Activated CD4-positive, alpha-beta T cell treated with anti-CD3 and anti-CD28 coated beads, Interleukin-2, Interleukin-4, amounts not matched to agents 100 ng/mL and 50 ng/mL, durations not matched to agents 16 hours and 8 hours (primary cell): ENCODE measurements at places on chromosomes 13 and 19.

- DNase-seq: no peak
Measured at GRCh38 chr13:58542530-58542929, 911.0 kb downstream of the PCDH17 start.

GRCh38 chr19:7658219-7658686, 10.6 kb upstream of the RETN start:
- peak; percentile 66 for DNase-seq

GRCh38 chr13:110726726-110727125, 13.2 kb downstream of the ING1 start:
- peak; percentile 85 for DNase-seq

DNA sequence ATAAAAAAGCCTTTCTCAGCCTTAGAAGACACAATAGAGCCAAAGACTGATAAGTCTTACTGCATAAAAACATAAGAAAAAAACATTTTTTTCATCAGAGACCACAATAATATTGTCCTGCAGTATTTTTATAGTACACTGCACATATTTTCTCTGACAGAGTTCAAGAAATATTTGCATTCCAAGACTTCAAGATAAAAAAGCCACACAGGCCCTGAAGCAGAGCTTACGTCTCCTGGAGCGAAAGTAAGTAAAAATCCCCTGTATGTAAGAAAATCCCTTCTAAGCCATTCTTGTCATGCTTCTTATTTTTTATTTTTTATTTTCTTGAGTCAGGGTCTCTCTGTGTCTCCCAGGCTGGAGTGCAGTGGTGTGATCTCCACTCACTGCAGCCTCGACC, 755.9 kb downstream of the LIG4 start:
- no peak for DNase-seq

DNA sequence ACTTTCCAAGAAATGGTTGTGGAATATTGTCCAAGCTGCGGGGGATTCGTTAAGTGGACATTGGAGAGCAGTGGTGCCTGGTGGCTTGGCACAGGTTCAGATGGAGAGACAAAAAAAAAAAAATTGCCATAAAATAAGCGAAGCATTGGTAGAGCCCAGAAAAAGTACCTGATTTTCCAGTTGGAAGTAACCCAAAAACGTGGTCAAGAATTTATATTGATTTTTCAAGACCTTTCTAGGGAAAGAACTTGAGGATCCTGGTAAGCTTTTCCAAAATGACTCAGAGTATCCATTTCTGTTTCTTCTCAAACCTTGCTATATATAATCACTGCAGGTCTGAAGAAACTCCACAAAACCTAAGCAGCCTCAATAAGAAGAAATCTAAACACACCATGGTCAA, 94.6 kb downstream of the ING1 start:
- DNase-seq: no peak

DNA sequence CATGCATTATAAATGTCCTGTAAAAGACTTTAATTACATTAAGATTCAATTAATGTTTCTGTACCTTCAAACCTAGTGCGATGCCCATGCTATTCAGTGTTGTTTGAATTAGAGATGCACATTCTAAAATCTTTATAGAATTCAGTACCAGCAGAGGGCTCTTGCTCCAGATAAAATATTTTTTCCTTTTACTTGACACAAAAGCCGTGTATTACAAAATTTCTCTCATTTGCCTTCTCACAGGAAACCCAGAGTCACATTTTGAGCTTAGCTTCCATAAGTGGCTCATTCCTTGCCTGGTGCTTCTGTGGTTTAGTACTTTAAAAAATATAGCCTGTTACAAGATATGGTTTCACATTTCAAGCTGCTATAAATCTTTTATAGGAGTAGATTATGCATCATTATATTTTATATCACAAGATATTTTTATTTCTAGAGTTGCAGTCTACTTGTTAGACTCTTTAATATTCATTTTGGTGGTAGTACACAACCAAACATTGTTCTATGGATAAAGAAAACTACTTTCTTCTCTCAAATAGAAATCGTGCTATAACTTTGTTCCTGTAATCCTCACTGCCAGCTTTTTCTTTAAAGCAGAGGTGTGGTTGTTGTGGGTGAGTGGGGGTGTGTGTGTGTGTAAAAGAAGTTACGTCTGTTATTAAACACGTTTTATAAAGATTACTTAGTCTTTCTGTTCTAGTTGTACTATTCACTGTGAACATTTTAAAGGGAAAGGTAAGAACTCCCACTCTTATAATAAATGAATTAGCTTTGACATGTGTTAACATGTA, 101.4 kb downstream of the RNF17 start:
- no peak for DNase-seq

GRCh38 chr19:31676271-31677004, 327.2 kb upstream of the TSHZ3 start:
- peak; percentile 3 for DNase-seq

- DNase-seq: no peak
Measured at GRCh38 chr13:59643906-59644626, 519.7 kb downstream of the DIAPH3 start.

DNA sequence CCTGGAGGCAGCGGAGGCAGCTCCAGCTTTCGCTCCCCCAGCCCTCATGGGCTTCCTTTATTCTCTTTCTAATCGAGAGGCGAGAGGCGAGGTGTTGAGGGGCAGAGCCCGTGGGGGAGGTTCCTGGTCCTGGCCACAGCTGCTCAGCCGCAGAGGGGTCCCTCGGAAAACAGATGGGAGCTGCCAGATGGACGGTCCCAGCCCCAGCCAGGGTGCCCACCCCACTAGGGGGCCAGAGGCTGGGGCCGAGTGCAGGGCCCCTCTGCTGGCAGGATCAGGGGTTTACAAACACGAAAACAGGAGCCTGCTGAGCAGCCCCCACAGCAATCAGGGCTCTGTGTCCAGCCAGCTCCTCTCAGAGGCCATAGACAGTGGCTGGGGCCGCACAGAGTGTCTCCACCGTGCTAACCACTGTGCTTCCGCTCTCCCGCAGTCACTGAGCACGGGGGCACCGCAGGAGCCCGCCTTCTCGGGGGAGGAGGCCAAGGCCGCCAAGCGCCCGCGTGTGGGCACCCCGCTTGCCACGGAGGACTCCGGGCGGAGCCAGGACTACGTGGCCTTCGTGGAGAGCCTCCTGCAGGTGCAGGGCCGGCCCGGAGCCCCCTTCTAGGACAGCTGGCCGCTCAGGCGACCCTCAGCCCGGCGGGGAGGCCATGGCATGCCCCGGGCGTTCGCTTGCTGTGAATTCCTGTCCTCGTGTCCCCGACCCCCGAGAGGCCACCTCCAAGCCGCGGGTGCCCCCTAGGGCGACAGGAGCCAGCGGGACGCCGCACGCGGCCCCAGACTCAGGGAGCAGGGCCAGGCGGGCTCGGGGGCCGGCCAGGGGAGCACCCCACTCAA, 182.2 kb downstream of the KDM4B start:
- no peak for DNase-seq

DNA sequence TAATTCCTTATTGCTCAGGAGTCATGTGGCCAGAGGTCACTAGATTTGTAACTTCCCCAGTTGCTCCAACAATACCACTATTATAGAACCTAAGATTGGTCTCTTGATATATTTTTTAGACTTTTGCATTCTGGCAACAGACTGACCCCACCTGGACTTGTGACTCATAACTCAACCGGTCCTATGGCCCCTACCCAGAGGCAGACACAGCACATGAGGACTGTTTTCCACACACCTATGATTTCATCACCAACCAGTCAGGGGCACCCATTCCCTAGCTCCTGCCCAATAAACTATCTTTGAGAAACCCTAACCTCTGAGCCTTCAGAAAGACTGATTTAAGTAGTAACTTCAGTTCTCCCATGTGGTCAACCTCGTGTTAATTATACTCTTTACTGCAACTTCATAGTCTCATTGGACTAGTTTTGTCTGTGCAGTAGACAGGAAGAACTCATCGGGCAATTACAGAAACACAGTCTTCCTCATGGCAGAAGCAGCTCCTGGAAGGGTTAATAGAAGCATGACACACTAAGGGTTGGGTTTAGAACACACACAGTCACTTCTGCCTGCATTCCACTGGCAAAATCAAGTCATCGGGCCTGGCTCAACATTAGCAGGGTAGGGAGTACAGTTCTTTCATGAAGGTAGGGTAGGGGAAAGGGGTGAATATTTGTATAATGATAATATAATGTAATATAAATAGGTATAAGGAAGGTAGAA, 251.8 kb downstream of the UQCRFS1 start:
- DNase-seq: no peak

DNA sequence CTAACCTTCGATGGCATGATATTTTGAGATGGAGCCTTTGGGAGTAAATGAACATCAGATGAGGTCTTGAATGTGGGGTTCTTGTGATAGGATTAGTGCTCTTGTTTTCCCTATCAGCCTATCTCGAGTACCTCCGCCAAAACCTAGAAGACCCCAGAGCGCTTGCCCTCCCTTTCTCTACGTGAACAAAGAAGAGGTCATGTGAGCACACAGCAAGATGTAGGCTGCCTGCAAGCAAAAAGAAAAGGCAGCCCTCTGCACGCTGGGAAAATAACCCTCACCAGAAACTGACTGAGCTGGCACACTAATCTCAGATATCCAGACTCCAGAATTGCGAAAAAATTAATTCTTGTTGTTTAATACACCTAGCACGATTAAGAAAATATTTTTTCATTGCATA, 799.8 kb upstream of the SLC10A2 start:
- DNase-seq: no peak

GRCh38 chr19:40321566-40322270, 26.5 kb downstream of the C19orf47 start:
- DNase-seq: no peak

DNA sequence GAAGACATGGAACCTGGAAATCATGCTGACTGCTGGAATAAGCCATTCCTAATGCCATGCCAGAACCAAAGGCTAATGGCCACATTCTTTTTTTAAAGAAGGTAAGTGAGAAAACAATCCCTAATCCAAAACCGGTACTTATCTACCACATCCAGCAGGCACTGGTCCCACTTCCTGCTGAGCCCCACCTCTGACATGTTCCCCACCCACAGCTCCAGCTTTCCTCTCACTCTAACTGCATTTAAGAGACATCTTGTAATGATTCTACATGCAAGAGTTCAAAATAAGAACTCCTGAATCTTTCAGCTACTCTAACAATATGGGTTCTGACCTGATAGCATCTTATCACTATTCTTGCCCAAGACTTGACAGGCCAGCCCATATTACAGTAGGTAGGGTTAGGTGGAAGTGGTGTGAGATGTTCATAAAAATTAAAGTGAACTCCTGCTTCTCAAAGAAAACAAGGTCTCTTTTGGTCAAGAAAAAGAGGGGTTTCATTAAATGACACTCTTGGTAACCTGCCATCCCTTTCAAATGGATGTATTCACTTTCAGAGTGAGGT, 41.9 kb downstream of the N4BP2L2 start:
- no peak for DNase-seq

DNA sequence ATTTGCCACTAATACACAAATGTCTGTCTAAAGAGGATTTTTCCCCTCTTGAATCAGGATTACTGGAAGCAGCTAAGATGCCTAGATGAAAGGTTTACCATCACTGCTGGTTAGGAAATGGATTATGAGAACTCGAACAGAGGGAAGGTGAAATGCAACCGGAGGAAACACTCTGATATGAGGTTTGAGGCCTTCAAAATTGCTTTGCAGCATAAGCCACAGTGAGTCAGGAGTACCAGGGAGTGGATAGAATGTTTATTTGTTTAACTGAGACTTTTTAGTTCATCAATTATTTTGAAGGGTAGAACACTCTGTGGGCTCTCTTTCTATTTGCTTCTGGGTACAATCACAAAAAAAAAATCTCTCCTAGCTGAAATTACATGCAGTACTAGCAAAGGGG, 18.1 kb downstream of the CDADC1 start:
- no peak for DNase-seq

DNA sequence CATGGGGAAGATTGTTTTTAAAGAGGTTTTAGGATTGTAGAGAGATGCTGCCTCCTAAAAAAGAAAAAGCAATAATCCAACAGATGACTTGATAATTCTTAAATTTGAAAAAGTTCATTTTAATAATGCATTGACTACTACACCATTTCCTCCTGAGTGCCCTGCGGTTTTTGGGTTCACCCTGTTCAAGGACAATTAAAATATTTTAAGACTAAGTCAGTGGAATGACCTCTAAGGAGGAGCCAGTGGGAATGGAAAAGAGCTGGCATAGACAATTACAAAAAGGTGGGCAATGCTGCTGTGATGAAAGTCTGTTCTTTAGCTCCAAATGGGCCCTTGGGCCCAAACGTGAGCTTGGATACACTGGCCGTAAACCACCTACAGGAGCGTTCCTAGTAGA, 217.8 kb downstream of the LHFPL6 start:
- no peak for DNase-seq

GRCh38 chr19:2051773-2052704, 995 bp upstream of the MKNK2 start:
- no peak for DNase-seq

DNA sequence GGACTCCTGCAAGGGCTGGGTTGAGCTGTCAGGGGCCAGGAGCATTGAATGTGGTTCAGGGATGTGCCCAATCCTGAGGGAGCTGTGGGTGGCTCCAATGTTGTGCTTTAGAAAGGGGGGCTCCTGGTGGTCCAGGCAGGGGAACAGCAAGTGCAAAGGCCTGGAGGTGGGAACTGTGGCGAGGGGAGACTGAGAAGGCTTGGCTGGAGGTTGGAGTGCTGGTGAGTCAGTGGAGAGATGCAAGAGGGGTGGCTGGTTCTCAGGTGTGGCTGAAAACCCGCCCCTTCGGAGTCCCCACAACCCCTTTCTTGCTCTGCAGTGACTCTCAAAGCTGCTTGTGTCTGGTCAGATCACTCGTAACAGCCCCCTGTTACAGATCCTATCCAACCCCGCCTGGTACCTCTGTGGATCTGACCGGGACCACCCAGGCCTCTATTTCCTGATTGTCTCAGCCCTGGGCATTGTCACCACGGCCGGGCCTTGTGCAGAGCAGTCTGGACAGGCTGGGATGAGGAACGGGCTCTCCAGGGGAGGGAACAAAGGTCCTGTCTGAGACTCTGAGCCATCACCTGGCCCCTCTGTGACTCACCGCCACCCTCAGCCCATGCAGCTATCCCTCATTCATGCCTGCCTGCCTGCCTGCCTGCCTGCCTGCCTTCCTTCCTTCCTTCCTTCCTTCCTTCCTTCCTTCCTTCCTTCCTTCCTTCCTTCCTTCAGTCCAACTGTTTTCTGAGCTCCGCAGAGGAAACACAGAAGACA, 1.4 kb upstream of the KCNN1 start:
- DNase-seq: no peak

DNA sequence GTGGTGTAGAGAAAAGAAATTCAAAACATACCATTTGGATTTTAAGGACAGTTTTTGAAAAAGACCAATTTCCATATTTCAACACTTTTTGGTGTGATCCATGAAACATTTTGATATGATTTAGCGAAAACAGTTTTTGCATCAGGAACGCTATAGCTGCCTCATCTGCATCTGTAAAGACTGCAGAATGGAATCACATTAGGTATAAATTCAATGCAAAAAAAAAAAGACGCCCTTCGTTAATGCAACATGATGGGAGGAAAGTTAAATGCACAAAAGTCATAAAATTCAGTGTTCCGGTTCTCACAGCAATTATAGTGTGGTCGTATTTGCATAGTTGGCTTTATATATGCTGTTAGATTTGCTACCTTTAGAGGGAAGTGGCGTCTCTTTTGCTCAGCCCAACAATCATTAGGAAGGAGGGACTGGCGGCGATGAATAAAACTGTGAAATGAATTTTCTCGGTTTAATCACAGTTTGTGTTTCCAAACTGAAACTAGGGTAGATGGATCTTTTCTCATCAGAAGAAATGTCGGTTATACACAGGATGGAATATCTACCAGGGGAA, 215.7 kb downstream of the TEX29 start:
- DNase-seq: no peak

- no peak for DNase-seq
Measured at GRCh38 chr13:30169442-30169841, 137.9 kb downstream of the KATNAL1 start.

GRCh38 chr19:18089726-18090125, 3.0 kb upstream of the IL12RB1 start:
- no peak for DNase-seq

- no peak for DNase-seq
Measured at GRCh38 chr13:25843692-25844091, 208.1 kb downstream of the SHISA2 start.
